SW480 (cell line): ENCODE measurements at places on chromosomes 6 and 20.

GRCh38 chr6:25239498-25239897, 39.7 kb upstream of the CARMIL1 start:
- DNase-seq: no peak

DNA sequence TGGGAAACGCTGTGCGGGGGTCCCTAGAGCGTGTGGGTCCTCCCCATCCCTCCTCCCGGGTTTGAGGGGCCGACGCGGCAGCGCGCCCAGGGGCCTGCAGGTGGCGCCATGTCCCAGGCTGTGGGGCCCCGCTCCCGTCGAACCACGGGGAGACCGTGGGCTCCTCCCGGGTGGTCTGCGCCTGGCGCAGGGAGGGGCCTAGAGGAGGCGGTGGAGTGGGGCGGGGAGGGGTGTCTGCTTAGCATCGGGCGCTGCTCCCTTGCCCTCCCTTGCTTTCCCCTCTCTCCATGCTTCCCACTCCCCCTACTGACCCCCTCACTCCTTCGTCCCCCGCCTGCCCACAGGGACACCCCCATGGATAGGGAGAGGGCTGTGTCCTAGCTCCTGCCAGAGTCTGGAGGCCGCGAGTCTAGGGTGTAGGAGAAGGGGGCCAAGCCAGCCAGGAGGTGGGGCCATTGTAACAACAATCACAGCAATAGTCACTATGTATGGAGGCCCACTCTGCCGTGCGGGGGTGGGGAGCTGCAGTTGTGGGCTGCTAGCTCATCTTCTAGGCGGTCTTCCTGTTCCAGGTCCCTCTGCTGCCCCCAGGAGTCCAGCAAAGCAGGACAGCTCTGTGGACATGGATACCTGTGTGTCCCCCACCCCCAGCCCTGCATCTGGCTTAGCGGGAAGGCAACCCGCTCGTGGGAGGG, 51.7 kb downstream of the CHMP4B start:
- peak; percentile 66 for DNase-seq

DNA sequence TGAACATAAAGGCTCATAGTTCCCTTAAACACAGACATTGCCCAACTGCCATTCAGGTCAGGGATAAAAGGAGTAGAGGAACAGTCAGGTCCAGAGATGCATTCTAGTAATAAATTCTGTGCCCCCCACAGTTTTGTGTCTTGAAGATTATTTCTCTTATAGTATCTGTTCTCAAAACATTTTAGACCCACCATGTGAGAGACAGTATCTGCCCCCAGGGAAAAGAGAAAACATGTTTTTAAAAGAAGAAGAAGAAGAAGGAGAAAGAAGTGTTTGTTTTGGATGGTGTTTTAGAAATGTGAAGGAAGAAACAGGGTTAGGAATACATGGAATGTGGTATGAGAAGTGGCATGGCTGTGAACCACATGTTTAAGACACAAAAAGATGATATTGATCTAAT, 629.6 kb upstream of the EPHA7 start:
- DNase-seq: no peak

GRCh38 chr6:80480421-80481157, 374.1 kb downstream of the BCKDHB start:
- no peak for DNase-seq

DNA sequence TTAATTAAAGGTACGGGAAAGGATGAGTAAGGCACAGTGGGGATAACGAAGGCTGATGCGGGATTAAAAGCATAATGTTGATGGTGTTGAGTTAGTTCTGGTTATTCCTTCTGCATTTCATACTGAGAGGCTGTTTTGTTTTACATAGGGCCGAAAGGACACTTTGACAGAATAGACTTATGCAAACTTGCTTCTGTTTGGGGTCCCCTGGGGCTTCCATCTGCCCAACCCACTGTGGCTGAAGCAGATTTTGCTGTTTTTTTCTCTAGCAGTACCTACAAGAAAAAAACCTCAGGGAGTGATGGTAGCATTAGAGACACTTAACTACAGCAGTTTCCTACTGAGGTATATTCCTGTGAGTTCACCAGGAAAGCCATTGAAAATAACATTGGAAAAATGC, 136.1 kb upstream of the SUPT3H start:
- DNase-seq: no peak

GRCh38 chr20:20295621-20296498, 72.0 kb upstream of the INSM1 start:
- DNase-seq: peak; percentile 18

- no peak for DNase-seq
These were observed 185.9 kb downstream of the PDE7B start for GRCh38 chr6:136037242-136037875.

GRCh38 chr6:4342407-4343137, 207.2 kb upstream of the ECI2 start:
- no peak for DNase-seq

DNA sequence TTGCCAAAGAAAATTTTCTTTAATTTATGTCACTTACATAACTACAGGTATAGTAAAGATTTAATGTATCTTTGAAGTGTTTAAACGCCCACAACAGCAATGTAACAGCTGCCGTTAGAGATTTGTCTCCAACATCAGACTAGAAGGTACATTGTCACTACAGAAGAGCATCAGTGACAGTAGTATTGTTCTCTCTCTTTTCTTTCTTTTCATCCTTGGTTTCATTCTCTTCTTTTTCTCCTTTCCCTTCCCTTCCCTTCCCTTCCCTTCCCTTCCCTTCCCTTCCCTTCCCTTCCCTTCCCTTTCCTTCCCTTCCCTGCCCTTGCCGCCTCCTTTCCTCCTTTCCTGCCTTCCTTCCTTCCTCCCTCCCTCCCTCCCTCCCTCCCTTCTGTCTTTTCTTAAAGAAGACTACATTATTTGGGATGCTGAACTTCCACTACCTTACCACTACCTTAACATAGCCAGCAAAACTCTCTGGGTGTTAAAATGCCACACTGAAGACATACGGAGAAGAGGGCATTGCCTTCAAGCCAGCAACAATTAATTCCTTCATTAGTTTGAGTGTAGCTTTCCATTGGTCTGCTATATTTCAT, 663.9 kb downstream of the DOK5 start:
- DNase-seq: no peak

DNA sequence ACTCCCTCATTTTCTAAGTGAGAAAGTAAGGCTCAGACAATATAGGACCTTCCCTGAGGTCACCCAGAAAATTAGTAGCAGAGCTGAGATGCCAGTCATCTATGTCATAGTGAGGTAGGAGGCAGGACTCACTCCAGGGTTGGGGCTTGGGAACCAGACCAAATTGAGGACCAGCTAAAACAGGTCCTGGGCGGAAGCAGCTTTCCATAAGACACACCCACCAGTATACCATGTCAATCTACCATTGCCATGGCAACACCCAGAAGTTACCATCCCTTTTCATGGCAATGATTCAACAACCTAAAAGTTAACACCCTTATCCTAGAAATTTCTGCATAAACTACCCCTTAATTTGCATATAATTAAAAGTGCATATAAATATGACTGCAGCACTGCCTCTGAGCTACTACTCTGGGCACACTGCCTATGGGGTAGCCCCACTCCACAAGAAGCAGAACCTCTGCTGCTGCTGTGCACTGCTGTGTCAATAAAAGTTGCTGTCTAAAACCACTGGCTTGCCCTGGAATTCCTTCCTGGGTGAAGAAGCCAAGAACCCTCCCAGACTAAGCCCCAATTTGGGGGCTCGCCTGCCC, 30.3 kb upstream of the OCSTAMP start:
- DNase-seq: no peak

DNA sequence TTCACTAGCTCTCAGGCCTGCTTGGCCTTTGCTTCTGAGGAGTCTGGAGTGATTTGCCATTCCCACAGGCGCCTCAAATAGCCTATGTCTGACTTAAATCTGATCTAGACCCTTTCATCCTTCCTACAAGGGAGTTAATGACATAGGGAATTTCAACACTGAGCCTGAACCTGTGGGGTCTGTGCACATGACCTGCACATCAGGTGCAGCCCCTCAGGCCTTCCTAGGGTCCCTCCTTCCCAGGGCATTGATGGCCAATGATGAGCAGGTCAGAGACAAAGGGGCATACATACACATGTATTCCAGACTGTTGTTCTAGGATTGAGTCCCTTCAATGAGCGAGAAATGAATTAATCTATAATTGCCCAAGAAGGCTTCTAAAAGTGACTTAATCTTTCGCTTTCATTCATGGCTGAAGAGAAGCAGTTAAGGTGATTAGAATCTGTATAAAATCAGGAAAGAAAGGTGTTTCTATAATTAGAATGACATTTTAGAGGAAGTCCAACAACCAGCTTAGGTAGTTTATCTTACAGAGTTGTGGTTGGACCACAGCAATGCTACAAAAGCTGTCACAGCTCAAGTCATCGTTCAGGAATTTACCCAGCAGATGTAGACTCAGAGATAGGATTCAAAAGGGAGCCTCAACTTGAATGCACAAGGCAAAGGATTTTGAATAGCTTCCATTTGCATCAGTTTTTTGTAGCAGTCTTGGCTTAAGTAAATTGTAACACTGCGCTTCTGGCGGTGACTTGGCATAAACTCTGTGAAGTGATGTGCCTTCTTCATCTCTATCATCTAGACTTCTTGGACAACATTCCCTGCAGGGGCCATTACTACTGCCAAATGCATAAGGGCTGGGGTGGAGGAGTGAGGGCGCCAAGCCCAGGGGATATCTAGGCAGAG, 27.0 kb upstream of the TBC1D7 start:
- DNase-seq: peak; percentile 81

GRCh38 chr20:14093652-14094051, 98.3 kb downstream of the MACROD2 start:
- DNase-seq: no peak

- DNase-seq: no peak
These were observed 63.7 kb downstream of the POPDC3 start for GRCh38 chr6:105116150-105116549.

DNA sequence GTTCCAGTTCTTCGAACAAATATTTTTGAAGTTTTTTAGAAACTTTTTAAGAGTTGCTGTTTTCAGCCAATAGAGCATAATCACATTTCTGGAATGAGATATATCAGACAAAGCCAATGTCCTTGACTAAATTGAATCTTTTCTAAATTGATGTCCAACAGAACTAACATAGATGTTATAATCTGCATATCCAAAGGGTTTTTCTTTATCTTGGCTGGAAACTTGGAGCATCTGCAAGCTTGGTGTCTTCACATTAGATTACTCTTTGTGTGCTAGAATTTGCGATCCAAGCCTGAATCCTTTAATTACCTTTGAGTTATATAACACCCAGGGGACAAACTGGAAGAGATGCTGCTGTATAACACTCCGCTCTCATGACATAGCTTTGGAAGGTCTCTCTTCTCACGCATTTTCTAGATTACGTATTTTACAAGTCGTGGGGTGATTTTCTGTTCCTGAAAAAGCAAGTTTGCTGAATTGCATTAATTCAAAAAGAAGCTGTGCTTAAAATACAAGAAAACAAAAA, 64.4 kb upstream of the FUCA2 start:
- no peak for DNase-seq

GRCh38 chr6:36075656-36076055, 48.0 kb downstream of the MAPK14 start:
- peak; percentile 47 for DNase-seq

- no peak for DNase-seq
These were observed 13.2 kb upstream of the NELFCD start for GRCh38 chr20:58967652-58968429.

DNA sequence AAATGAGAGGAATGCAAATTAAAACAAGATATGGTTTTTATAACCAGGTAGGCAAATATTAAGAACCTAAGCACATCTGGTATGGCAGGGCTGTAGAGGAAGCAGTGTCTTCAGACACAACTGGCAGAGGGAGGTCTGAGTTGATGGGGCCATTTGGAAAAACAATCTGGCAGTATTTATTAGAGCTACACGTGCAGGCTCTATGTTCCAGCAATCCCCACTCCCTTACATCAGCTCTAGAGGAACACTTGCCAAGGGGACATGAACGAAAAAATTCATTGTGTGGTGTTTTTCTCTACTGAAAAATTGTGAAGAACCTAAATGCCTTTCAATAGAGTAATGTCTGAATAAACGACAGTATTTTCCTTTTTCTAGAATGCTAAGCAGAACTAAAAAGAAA, 111.6 kb upstream of the EDN1 start:
- no peak for DNase-seq

DNA sequence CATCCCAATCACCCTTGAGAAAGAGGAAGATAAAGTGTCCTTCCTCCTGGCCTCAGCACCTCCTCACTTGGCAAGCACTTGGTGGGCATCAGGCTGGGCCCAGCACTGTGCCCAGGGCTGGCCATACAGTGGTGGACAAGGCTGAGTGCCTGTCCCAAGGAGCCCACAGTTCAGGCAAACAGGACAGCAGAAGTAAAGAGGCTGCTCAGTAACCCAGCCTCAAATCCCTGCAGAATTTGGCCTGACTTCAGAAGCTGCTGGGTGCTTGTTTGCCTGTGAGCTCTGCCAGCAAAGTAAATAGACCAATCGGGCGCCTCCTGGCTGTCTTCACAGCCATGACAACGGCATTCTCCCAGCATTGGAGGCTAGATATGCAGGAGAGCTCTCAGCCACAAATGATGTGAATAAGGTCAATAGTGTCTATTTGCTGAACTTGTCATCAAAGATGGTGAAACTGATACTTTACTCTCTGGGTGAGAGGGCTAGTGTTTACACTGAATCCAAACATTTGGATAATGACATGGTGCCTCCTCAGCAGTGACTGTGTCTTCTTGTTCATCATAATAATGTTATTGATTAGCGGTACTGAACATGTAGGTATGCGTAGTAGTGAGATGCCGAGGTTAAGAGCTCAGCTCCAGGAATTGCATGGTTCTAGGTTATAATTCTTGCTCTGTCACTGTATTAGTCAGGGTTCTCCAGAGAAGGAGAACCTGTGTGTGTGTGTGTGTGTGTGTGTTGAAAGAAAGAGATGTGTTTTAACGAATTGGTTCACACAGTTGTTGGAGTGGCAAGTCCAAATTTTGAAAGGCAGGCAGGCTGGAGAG, 36.9 kb upstream of the FANCE start:
- peak; percentile 27 for DNase-seq

GRCh38 chr20:32368925-32369324, 10.8 kb downstream of the ASXL1 start:
- DNase-seq: no peak

DNA sequence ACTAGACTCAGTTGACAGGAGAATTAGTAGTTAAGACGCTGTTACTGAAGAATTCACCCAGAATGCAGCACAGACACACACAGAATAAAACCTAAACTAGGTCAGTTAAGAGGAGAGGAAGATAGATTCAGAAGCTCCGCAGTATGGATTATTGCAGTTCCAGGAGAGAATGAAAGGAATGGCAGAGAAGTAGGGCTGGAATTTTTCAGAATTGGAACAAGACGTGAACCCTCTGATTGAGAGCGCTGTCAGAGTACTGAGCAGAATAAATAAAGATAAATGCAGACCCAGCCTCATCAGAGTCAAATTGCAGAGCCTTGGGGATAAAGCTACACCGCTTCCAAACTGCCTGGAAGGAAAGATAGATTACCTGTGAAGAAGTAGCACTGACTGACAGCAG, 344.6 kb downstream of the FARS2 start:
- no peak for DNase-seq
